RWPE2 (cell line): ENCODE measurements at places on chromosomes 1 and 21.
A peak's percentile ranks its signal among the peaks of the same experiment; 100 is the strongest.

GRCh38 chr1:105243969-105244368 lies 1494.3 kb downstream of the AMY1C start:
- no peaks in the 10 kb centered on the region for H3K36me3 ChIP-seq
- no peak for DNase-seq
- no peak overlapping the region for H3K4me3 ChIP-seq
- no peak overlapping the region for H3K27ac ChIP-seq

- H3K4me1 ChIP-seq = peaks cover 10% of the 10 kb centered on the region
- H3K27me3 ChIP-seq = no peaks in the 10 kb centered on the region
- no peak overlapping the region for H3K4me3 ChIP-seq
- no peak overlapping the region for H3K27ac ChIP-seq
- DNase-seq = no peak
These were observed 2.5 kb downstream of the SEMA4A start for GRCh38 chr1:156155756-156156510.

GRCh38 chr1:36703526-36704208 lies 221.0 kb upstream of the CSF3R start:
- no peaks in the 10 kb centered on the region for H3K4me1 ChIP-seq
- DNase-seq = no peak
- no peak overlapping the region for H3K4me3 ChIP-seq
- no peak overlapping the region for H3K27ac ChIP-seq
- peaks cover 16% of the 10 kb centered on the region for H3K27me3 ChIP-seq

DNA sequence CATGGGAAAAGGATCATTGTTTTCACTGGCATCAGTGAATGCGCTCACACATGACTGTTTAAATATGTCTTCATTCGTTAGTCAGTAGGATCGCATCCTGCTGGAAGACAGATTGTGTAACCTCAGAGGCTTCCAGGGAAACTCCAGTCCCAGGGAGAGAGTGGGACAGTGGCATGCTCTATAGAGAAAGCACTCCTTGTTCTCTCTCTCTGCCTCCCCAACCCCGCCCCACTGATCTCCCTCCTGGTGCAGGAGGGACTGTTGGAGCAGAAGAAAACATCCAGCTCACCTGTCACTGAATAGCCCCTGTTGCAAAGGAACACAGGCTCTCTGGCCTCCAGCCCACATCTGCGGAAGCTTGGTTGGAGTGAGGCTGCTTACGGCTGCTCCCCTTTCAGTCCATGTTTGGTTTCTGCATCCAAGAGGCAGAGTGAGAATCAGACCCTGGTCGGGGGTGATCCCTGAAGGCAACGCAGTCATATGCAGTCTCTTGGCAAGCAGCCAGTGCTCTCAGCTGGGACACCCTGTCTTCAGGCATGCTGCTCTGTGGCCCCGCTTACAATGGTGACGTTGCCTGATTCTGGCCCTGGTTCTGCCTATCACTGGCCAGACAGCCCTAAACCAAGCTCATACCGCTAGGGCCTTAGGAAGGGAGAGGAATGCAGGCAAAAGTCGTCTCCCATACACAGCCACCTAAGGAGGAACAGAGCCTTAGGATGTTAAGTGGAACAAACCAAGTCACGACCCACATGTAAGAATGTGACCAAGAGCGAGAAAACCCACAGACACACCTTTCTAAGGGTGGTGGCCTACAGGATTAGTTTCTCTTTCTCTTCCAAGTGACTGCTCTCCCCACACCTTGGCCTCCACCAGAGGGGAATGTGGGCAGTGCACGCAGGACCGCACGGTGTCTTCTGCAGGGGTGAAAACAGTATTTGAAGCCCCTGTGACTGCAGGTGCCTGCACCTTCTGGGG lies 39.7 kb downstream of the BACE2 start:
- H3K27ac ChIP-seq = no peak overlapping the region
- DNase-seq = no peak
- no peaks in the 10 kb centered on the region for H3K36me3 ChIP-seq
- H3K4me1 ChIP-seq = no peaks in the 10 kb centered on the region
- no peak overlapping the region for H3K4me3 ChIP-seq

DNA sequence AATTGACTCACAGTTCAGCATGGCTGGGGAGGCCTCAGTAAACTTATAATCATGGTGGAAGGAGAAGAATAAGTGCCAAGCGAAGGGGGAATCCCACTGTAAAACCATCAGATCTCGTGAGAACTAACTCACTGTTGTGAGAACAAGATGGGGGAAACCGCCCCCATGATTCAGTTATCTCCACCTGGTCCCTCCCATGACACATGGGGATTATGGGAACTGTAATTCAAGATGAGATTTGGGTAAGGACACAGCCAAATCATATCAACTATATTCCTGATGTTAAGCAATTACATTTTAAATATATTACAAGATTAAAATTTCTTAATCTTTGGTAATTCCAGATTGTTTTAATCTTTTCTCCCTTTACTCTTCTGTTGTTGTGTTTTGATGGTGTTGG lies 55.2 kb downstream of the FNBP1L start:
- no peak overlapping the region for H3K27ac ChIP-seq
- H3K4me1 ChIP-seq = peaks cover 19% of the 10 kb centered on the region
- H3K27me3 ChIP-seq = no peaks in the 10 kb centered on the region
- no peak for DNase-seq
- H3K36me3 ChIP-seq = peaks cover 32% of the 10 kb centered on the region

DNA sequence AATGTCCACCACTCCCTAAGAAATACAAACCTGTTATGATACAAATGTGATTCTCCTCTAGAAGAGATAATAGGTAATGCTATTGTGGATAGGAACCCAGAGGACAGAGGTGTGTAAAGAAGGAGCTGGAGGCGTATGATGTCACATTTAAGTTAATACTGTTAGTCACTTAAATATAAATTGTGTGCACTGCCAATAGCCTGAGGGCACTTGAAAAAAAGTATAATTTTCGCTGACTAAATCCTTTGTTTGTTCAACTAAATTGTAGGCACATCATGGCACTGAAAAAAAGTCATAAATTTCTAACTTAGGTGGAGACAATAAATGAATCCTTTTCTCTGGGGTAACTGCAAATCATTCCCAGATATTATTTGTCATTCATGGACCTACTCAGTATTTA lies 4.4 kb downstream of the RCSD1 start:
- no peaks in the 10 kb centered on the region for H3K27me3 ChIP-seq
- no peaks in the 10 kb centered on the region for H3K36me3 ChIP-seq
- no peak overlapping the region for H3K27ac ChIP-seq
- H3K4me1 ChIP-seq = no peaks in the 10 kb centered on the region
- H3K4me3 ChIP-seq = no peak overlapping the region

DNA sequence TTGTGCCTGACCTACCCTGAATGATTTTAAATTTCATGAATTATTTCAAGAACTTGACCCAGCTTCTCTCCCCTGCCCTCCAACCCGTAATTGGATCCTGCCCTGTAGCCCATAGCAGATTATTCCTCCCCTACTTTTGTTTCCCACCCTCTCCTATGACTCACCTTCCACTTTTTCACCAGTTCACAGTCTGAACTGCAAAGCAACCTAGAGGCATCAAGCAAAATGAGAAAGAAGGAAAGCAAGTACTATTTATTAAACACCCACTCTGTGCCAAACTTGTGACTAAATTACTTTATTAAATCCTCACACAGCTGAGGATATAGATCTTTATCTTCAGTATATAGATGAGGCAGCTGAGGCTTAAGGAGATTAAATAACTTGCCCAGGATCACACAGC lies 20.7 kb upstream of the IKBKE start:
- H3K36me3 ChIP-seq = peaks cover 30% of the 10 kb centered on the region
- no peaks in the 10 kb centered on the region for H3K4me1 ChIP-seq
- no peaks in the 10 kb centered on the region for H3K27me3 ChIP-seq
- H3K27ac ChIP-seq = no peak overlapping the region
- no peak for DNase-seq

DNA sequence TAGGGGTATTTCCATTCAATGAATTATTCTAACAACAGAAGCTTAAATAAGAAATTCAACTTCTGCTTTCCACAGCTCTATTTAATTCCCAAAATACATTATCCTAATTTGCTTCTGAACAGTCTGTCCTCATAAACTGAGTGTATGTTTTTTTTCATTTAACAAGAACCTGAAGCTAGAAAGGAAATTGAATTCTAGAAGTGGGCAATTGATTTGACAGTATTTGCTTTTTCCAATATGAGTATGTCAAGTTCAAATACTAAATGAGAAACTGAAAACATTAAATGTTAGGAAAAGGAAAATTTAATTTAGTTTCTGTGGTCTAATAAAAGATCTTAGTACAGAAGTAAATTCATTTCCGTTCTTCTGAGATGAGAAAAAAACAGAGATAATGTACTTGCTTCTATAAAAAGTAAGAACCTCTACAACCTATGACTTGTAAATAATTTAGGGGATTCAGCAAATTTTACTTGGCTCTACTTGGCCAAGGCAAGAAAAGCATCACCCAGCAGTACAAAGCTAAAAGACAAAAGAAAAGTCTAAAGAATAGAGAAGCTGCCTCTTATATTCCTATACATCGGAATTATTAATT lies 31.1 kb downstream of the RAB3GAP2 start:
- H3K4me3 ChIP-seq = no peak overlapping the region
- no peaks in the 10 kb centered on the region for H3K27me3 ChIP-seq
- H3K4me1 ChIP-seq = no peaks in the 10 kb centered on the region
- no peaks in the 10 kb centered on the region for H3K36me3 ChIP-seq

GRCh38 chr21:29130270-29130969 lies at the start of gene MAP3K7CL:
TSS of gene MAP3K7CL (plus strand) at chr21:29130644. CDS start at chr21:29133345, 2,701 bp downstream.
- peak within 1 kb of the TSS; percentile 34 for H3K27ac ChIP-seq
- H3K36me3 ChIP-seq = no peaks in the 10 kb centered on the region
- peaks cover 3% of the 10 kb centered on the region for H3K4me1 ChIP-seq
- H3K4me3 ChIP-seq = no peak within 1 kb of the TSS
- DNase-seq = peak; percentile 72
